ENCODE measurements at places on chromosomes 5 and 9. TPM values are rescaled to one million over a fixed set of nuclear protein-coding genes. Genes with fewer than 3 reads are reported as not detected.

The NOL8 gene
- 31.0 TPM for total RNA-seq

The SLC6A18 gene
- total RNA-seq, result not detected

DNA sequence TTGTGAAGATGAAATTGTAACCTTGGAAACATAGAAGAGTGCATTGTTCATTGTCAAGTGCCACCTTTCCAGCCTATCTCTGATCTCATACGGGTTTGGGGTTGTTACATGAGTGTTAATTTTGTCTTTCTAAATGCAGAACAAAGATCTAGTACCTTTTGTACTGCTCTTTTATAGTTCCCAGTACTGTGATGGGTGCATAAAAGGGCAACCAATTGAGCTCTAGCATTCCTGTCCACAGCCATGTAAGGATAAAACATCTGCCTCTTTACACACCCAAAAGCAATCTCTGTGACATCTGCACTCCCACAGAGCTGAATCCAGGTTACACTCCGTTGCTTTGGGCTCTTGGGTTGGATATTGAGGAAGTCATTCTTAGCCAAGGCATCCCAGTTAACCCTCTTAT is 255.2 kb downstream of the SGCD start:
- DNase-seq, result no peak

- DNase-seq, result no peak
Observed at GRCh38 chr9:131545786-131546335, 538 bp downstream of the PRRT1B start.

DNA sequence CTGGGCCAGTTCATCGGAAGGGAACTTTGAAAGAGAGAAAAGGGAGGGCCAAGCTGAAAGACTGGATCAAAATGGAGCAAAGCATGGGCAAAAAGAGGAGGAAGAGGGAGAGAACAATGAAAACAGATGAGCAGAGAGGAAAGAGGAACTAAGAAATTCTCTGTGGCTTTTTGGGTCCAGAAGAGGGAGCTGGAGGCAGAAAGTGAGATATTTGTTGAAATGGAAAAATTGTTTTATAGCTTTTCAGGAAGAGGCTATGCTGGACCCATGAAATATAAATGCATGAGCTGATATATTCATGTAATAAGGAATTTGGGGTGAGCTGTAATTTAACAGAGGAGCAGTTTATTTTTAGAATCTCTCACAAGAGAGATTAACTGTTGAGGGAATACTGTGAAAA is 457.3 kb downstream of the DMAC1 start:
- no peak for DNase-seq

DNA sequence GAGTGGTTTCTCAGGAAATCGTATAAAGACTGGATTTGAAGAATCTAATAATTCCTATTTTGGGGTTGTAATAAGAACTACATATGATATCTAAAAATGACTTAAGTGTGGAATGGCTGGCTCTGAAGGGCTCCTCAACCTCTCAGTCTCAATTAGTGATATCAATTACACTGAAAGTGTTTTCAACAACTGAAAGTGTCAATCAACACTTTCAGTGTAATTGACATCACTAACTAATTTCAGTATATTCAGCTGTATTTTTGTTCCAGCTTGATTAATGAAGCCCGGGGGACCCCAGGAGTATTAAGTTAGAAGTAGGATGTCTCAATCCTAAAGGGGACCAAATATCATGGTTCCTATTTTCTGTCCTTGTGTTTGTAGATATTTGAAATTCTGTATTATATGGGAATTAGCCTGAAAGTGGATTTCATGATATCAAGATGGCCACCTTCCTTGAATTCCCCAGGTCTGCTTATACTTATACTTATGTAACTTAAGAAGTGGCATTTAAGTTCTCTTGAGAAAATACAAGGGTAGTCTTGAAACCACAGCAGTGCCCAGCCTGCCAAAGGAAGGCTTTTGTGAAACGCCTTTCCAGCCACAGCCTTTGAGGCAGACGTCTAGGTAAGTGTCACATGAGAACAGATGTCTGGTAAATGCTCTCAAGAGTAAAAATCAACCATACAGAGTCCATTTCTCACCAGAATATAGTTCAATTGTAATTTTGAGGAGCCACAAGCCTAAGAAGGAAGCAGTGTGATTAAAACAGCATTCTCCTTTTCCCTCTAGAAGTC is 4.6 kb downstream of the BASP1 start:
- DNase-seq, result no peak

DNA sequence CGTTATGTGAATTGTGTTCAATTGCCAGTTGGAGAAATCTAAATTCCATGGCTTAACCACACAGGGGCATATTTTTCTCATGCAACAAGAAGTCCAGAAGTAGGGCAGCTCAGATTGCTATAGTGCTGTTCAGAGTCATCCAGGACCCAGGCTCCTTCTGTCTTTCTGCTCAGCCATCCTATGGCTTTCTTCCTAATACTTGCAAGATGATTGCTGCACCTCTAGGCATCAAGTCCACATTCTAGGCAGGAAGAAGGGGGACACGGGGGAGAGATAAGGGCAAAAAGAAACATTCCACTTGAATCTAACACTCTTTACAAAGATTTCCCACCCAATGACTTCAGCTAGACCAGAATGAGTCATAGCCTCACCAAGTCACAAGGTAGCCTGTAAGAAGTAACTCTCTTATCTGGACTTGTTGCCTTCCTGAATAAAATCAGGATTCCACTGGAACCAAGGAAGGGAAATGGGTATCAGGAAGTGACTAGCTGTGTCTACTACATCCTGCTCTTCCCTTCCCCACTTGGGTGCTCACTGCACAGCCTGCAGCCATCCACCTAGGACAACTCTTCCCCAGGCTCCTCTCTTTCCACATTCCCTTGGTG is 5.3 kb downstream of the ERAP2 start:
- no peak for DNase-seq
